ENCODE measurements at places on chromosomes 3 and 15.

GRCh38 chr3:185279587-185280138 is 25.8 kb upstream of the EHHADH start:
- DNase-seq, result no peak

DNA sequence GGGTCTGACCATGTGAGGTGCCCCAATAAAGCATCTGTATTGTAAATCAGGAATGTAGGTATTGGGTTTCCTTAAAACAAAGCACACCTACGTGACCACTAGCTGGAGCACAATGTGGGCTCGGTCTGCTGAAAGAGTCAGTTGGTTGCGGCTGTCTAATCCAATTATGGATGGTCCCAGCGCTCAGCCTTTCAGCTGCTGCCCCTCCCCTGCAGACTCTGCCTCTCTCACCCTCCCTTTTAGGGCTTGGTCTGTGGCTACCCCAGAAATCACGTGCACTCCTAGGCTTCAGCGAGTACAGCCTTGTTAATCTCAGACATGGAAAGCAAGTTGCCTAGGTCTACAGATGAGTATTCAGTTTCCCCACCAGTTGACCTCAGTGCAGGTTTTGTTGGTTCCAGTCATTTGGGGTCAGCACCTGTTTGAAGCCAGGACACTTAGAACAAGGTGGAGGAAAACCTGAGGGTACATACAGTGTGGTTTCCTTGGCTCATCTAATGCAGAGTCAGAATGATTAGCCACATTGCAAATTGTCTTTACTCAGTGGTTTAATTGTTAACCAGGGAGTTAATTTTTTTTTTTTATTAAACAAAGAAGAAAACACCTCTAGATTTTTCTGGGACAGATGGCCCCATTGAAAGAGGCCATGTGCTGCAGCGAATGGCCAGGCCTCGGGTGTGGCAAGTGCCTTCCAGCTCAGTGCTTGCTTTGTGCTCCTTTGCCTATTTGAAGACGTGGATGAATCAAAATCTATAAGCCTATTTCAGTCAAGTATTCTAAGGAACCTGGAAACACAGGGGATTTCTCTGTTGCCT is 137.7 kb downstream of the IGF1R start:
- no peak for DNase-seq

DNA sequence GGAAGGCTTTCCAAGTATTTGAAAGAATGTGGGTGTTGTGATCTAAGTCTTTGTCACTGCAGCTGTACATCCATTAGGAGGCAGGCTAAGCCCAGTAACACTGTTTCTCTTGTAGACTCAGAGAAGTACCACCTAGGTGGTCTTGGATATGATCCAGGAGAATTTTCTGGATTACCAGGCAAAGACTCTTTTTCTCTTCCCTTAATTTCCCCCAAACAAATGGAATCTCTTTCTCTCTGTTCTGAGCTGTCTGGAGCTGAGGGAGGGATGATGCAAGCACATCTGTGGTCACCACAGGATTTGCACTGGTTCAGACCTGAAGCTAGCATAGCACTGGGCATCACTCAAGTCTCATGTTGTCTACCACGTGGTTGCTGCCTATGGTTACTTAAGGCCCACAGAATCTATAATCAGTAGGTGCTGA is 227.6 kb downstream of the NECTIN3 start:
- DNase-seq, result no peak

- no peak for DNase-seq
These were observed 48.6 kb upstream of the ATOSA start for GRCh38 chr15:52727815-52728214.

- DNase-seq, result no peak
These were observed 7.3 kb upstream of the CMSS1 start for GRCh38 chr3:99810403-99810802.

DNA sequence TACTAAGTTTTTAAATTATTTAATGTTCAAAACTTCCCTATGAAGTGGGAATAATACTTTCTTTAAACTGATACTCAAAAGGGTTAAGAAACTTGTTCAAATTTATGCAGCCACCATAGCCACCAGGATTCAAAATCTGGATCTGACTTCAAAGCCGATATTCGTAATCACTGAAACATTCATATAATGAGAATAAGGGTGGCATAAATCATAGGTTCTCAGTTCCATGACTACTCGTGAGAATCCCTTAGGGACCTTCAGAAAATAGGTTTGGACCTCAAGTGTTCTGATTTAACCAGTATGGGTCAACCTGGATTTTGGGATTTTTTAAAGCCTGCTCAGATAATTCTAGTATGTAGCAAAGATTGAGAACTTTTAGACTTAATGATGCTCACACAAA is 160.6 kb downstream of the RBMS3 start:
- no peak for DNase-seq

- DNase-seq, result no peak
These were observed 62.4 kb downstream of the RAB7A start for GRCh38 chr3:128788268-128788869.

DNA sequence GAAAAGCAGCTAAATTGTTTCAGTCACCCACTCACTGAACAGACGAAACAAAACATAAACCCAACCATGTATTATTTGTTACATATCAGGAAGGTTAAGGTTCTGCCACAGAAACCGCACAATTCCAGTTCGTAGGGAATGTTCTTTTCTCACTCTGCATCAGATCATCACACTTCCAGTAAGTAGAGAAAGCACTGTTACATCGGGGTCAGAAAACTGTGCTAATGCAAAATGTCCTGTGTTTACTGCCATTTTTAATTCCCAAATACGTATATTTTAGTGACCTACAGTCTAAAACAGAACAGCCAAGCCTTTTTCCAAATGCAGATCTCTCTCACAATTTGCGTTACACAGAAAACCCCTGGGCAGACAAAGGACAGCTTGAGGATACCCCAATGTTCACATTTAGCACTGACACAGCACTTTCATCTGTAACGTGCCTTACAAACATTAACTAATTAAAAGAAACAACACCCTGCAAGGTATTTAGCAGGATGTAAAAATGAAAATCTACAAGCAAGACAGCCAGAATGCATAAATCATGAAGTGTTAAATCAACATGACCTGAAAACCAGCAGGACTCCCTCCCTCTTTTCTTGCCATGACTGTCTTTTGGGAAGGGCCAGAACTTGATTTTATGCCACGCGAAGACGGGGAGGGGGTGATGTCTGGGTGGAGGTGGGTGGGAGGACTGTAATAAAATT is 34.8 kb upstream of the SKIL start:
- no peak for DNase-seq

DNA sequence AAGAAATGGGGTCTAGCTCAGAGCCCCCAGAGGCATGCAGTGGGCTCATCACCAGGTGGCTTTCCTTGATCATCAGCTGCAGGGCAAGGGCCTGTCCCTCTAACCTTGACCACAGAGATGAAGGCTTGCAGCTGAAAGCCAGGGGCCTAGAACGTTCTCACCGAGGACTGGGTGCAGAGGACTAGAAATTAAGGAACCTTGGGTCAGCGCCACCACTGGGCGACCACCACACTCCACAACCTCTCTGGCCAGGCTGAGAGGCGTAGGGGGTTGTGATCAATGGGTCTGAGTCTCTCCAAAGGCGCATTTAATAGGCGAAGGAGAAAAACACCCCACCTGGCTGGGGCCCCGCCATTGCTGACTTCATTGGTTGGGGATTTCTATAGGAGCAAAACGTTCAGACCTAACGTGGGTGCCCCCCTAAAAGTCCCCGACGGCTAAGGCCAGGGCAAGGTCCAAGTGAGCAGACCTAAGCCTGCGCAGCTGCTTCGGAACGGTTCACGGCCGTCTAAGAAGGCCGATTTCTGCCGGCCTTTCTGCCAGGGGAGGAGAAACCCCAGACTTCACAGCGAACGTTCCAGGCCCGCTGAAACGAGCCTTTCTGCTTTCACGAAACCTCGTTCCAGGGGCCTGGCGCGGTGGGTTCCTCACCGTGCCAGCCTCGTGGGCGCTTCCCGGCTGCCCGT is 915 bp downstream of the BCL2L10 start:
- DNase-seq, result no peak
